Stimulated activated naive CD8-positive, alpha-beta T cell treated with anti-CD3 and anti-CD28 coated beads, Interleukin-15, Interleukin-2, amounts not matched to agents 100 U/mL and 50 U/mL, for 24 hours (primary cell): ENCODE measurements at places on chromosomes 11 and 22.

- no peak for DNase-seq
Measured at GRCh38 chr11:27194976-27195375, 154.4 kb downstream of the BBOX1 start.

GRCh38 chr11:96026310-96026709, 102.4 kb upstream of the MTMR2 start:
- no peak for DNase-seq

DNA sequence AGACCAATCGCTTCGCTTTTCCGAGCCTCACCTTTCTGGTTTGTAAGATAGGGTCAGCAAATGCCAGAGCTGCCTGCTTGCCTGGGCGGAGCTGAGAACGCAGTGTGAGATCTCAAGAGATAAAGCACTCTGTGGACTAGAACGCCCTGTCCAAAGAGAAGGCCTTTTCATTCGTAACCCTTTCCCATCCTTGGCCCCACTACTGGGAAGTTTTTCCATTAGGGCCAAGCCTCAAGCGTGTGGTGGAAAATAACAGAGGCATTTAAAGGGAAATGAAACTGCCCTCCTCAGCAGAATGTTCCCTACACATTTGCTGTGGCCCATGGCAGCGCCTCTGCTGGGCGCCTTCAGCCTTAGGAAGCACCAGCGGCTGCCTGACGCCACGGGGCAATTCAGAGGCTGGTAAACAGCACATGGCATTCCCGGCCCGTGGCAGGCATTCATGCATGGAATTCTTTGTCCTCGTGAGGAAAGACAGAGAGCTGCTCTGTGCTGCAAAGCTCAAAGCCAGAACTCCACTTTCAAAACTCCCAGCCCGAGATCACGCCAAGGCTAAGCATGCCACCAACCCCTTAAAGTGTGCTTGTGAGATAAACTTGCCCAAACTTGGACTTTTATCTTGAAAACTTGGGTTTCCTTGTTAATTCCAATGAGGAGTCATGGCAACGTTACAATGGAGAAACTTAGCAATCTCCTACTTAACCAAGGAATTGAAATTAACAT, 38.1 kb downstream of the AHNAK start:
- peak; percentile 14 for DNase-seq

GRCh38 chr11:79076526-79077115, 364.2 kb downstream of the TENM4 start:
- DNase-seq: peak; percentile 26

DNA sequence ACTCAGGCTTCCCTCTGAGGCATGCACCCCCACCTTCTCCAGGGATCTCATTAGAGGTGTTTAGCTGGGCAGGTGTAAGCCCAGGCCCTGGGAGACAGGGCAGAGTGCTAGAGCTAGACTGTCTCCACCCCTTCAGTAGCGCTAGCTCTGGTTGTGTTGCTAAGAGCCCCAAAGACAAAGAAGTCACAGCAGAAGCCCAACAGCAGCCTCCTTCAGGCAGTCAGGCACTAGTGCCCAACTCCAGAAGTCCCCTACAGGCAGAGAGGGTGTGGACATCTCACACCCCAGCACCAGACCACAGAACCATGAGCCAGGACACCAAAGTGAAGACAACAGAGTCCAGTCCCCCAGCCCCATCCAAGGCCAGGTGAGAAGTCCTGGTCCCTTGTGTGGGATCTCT, at the start of gene CNGA4:
CNGA4 (plus strand) TSS at position 188 of the 400 bp plus-strand sequence; CDS start at position 306, 118 bp downstream.
- DNase-seq: no peak

DNA sequence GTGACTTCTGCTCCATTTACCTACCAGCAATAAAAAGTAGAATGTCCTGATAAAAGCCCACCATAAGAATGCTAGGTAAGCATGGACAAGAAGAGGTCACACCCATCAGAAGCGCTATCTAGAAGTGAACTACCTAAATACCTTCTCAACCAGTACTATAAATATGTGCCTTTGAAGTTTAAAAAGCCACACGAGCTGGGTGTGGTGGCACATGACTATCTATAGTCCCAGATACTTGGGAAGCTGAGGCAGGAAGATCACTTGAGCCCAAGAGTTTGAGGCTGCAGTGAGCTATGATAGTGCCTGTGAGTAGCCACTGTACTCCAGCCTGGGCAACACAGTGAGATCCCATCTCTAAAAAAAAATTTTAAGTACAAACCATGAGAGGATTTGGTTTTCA, 66.7 kb downstream of the PACSIN2 start:
- DNase-seq: no peak

DNA sequence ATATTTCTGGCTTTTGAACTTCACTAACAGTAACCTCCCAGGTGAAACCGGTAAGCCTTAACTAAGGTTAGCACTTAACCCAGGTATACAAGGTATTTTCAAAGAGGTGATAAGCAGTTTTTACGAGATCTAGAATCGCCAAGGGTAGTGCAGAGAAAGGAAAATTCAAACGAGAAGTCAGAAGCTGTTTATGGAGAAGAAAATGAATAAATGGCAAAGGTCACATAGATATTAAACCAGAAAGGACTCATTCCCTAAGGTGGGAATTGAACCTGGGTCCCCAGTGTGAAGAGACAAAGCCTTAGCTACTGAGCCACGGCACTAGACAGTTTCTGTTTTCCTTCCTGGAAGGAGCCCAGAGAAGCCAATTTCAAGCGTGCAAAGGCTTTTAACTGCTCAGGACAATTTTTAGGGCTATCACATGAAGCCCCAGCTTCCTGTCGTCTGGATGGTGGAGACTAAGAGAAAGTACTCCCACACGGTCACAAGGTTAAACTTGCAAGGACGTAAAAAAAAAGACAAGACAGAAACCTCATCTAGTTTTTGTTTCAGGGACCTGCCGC, 5.7 kb upstream of the C1QTNF6 start:
- peak; percentile 65 for DNase-seq

- no peak for DNase-seq
Measured at GRCh38 chr11:66713746-66714480, 15.1 kb downstream of the SPTBN2 start.

- no peak for DNase-seq
Measured at GRCh38 chr22:16965083-16965482, 42.9 kb downstream of the GAB4 start.

GRCh38 chr11:14420223-14420622, 61.2 kb upstream of the RRAS2 start:
- no peak for DNase-seq

DNA sequence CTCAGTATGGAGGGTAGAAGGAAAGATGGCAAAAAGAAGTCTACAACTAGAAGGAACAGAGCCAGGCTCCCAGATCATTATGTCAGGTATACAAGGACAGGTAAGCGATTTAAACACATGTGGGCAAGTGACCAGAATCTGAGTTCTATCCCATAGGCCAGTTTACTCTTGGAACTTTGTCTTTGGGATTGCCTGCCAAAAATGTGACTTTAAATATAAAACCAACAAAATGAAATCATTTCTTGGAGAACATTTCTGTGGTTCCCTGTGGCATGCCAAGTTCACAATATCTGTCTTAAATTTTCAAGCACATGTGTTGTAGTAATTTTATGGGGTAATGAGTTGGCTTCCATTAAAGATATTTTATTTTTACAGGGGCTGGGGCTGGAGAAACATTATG, 141.0 kb downstream of the SLC17A6 start:
- DNase-seq: no peak

- no peak for DNase-seq
Measured at GRCh38 chr11:107329164-107329563, 128.5 kb downstream of the CWF19L2 start.

DNA sequence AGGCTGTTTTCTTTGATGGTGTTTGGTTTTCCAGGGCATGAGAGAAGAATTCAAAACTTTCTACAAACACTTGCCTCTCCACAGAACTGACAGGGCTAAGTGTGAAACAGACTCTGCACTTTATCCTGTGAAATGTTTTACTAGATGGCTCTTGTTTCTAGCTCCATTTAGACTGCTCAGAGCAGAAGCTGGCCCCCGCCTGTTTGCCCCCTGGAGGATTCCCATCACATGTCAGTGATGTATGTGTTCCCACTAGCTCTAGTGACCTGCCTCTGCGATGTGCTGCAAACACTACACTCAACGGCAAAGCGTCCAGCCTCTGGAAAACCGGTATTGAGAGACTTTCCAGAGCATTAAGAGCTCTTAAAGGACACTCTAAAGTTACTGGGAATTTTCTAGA, 41.4 kb upstream of the PCF11 start:
- DNase-seq: no peak

- no peak for DNase-seq
Measured at GRCh38 chr22:19674929-19675253, 39.4 kb upstream of the SEPTIN5 start.

DNA sequence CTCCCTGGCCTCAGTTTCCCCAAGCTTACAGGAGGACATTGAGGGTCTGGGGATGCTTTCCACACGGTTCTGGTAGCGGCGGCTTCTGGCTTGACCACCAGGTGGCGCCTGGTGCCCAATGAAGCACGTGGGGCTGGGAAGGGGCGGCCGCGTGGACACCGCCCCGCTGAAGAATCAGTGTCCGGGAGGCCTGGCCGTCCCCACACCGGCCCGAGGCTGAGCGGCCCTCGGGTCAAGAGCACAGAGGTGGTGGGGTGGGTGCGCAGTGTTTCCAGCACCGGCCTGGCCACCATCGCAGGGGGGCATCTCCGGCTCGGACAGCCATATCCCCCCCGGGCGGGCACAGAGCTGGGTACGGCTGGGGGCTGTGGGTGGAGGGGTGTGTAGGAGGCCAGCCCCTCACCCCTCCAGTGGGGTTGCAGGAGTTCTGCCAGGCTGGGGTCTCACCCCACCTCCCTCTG, 27.8 kb upstream of the PPARA start:
- peak; percentile 84 for DNase-seq

DNA sequence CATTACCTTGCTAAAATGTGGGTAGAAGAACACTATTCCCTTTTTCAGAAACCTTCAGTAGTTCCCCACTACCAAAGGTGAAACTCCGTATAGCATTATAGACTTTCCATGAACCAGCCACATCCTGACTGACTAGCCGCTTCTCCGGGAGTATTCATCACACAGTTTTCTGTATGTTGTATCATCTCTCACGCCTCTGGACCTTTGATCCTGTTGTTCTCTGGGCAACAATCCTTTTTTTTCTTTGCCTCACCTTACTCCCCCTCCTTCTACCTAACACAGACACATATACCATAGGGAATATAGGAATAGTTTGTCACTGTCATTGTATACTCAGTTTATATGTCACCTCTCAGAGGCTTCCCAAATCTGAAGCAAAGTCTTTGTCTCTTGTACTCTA, 20.8 kb downstream of the ZC3H12C start:
- DNase-seq: no peak

- no peak for DNase-seq
Measured at GRCh38 chr11:9094420-9094819, 3.0 kb upstream of the SCUBE2 start.

DNA sequence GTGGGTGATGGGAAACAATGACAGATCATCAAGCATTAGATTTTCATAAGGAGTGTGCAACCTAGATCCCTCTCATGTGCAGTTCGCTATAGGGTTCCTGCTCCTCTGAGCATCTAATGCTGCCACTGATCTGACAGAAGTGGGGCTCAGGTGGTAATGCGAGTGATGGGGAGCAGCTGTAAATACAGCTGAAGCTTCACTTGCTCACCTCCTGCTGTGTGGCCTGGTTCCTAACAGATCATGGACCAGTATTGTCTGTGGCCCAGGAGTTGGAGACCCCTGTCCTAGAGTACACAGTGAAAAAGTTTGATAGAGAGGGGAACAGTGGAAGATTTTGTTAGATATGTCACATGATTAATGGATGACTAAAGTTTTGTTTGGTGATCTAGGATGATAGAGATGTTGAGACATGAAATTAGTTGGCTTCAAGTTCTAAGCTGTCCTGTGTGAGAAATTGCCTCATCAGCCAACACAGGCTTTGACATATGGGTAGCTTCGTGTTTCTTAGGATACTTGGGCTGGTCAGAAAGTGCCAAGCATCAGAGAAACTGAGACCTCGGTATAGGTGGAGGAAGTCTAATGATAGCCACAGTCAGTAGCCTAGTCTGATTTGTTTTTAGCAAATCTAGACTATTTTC, 47.4 kb downstream of the ARHGEF12 start:
- no peak for DNase-seq

DNA sequence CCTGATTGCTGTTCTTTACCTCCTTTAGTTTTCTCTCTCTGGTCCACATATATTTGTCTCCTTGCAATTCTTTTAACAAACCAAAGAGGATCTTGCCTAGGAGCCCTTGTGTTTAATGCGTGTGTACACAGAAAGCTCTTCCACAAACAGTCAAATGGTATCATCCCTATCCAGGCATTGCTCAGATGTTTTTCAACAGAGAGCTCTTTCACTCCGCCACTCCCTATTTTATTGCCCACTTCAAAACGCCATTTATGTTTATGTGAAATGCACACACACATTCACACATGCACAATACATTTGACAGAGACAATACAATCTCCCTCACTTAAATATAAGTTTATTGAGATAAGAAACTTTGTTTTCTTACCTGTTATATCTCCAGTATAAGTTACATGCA, 4.7 kb downstream of the OR5AP2 start:
- DNase-seq: no peak
